H1 (cell line): ENCODE measurements at places on chromosomes 6 and 20.

DNA sequence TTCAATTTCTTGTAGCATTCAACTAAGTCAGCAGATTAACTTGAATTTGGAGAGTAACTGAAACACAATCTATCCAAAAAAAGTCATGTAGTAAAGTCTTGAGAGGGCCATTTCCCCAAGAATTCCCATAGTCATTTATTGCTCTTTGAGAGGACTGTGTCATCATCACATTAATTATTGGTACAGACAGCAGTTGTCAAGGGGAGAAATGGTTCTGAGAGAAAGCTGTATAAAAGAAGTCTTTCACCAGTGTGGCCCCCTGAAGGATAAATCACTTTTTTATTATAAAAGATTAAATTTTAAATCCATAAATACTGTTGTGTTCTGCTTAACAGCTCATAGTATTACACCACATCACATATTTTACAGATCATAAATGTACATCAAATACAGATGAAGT is 111.5 kb downstream of the KHDRBS2 start:
- no peak for DNase-seq

- no peak for DNase-seq
Observed at GRCh38 chr6:45812922-45813321, 202.7 kb downstream of the CLIC5 start.

DNA sequence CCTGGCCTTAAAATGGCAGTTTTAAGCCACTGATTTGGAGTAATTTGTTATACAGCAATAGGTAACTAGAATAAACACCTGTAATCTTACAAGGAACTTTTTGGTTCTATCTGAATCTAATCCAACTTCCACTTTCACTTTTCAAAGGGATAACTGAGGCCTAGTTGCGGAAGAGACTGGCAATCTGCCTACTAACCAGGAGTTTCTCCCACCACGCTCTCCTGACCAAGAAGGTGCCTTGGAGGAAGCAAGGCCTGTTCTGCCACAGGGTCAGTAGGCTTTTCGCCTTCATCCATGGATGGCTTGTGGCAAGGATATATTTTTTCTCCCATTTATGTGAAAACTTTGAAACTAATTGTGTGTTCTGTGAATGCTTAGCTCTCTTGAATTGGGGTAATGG is 12.9 kb upstream of the MYBL2 start:
- DNase-seq = no peak

DNA sequence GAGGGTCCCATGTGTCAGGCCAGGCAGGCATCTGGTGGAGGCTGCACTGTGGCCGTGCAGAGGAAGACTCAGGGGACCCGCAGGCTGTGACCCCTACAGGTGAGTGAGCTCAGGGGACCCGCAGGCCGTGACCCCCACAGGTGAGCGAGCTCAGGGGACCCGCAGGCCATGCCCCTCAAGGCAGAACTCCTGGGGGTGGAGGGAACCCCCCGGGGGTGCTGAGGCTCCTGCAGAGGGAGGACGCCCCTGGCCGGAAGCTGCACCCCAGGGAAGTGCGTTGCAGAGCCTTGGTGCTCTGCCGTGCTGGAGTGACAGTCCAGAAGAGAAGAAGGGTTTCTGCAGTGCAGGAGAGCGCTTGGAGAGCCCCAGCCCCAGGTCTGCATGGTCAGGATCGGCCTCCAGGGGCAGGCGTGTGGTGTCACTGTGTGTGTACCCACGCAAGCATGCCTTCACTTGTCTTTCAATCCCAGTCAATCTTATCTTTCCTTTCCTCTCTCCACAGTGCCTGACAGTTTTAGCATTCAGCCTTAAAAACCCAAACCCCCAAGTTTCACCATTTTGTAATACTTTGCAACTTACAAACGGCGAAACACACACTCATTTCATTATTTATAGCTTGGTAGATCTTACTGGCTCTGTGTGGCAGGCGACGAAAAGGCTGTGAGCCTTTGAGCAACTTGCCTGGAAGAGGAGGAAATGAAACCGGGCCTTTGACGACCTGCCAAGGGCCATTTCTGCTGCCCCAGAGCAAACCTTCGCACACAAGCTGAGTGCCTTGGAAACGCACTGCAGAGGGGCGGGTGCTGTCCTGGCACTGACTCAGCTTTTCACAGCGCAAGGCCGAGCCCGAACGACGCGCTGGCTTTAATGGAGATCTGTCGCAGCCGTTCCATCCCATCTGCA is 101.4 kb upstream of the AGPAT4 start:
- DNase-seq = no peak

DNA sequence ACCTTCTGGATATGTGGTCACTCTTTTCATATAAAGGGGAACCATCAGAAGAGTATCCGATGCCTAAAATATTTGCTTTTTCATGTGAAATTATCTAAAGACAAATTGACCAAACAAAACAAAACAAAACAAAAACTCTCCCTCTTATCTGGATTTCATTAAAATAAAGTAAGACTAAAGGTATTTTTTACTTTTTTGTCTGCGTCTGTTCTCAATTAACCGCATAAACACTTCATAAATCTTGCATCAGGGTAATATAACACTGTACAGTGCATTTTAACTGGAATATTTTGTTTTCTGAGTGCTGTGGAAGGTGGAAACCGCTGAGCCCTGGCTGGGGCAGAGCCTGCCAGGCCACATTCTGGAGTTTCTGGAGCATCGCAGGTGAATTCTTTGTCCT is 234.1 kb upstream of the ZFP64 start:
- DNase-seq = no peak

DNA sequence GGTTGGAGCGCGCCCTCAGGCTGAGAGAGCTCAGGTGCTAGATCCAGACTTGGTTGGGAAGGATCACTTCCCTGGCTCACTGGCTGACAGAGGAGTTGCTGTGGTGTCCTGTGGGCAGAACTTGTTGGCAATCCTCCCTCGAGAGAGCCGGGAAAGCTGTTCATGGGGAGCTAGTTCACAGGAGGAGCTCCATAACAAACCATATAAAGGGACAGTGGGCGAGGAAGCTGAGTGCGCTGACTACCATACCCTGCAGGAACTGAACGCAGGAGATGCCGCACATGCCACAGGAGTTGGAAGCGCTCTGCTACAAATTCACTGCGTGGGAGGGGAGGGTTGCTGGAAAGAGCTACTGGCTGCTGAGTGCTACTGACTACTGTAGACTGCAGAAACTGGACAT is 243.2 kb downstream of the OGFRL1 start:
- no peak for DNase-seq

GRCh38 chr6:30227763-30228487 is 14.7 kb upstream of the TRIM26 start:
- DNase-seq = no peak
